ENCODE measurements at places on chromosomes 13 and 19.
A peak's percentile ranks its signal among the peaks of the same experiment; 100 is the strongest.

DNA sequence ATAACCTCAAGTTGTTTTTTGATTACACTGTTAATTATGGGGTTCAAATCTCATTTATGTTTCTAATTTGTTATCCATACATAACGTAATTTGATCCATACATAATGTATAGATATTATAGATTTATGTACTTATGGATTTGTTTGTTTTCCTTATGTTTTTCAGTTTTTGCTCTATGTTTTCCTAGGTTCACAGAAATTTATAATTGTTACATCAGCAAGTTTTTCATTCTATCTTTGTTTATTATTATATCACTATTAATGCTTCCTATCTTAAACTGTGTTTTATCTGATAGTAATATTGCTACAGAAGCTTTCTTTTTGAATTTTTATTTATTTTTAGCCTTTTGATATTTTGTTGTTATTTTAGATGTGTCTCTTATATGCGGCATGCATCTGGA lies 194.3 kb upstream of the SOX21 start:
- no peak for DNase-seq

DNA sequence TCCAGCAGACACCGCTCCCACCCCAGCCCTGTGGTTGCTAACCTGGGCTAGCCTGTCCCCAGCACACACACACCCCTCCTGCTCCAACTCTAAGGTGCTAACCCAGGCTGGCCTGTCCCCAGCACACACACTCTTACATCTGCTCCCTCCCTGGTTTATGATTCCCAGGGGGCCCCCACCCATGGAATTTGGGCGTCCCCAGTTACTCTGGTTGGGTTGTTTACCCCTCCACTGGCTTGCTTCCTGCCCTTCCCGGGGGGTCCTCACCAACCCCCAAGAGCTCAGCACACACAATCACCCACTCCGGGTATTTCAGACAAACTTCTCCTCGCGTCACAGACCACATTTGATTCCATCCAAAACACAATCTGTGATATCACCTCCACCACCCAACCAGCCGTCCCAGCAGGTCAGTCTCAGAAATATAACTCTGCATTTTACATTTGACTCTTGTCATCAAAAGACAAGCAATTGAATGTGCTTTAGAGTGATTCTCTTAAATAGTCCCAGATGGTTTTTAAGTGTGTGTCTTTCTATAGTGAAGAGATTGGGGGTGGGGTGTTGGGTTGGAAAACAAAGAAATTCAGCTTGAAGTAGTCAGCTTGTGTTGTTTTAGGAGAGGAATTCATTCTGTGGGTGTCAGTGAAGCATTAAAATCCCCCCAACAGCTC lies 20.1 kb downstream of the COL4A2 start:
- peak; percentile 29 for DNase-seq

- DNase-seq, result peak; percentile 31
Observed at GRCh38 chr19:17948514-17948900, 15.7 kb downstream of the CCDC124 start.

GRCh38 chr19:30391052-30391451 lies 18.9 kb downstream of the ZNF536 start:
- DNase-seq, result no peak

- no peak for DNase-seq
Observed at GRCh38 chr13:35836446-35836845, 294.7 kb downstream of the DCLK1 start.
